ENCODE measurements at places on chromosomes 4 and X. TPM values are rescaled to one million over a fixed set of nuclear protein-coding genes. Genes with fewer than 3 reads are reported as not detected.

- DNase-seq = no peak
Observed at GRCh38 chrX:16386126-16386525, 218.8 kb downstream of the MAGEB17 start.

- DNase-seq = no peak
Observed at GRCh38 chrX:136154998-136155397, 7.7 kb downstream of the FHL1 start.

DNA sequence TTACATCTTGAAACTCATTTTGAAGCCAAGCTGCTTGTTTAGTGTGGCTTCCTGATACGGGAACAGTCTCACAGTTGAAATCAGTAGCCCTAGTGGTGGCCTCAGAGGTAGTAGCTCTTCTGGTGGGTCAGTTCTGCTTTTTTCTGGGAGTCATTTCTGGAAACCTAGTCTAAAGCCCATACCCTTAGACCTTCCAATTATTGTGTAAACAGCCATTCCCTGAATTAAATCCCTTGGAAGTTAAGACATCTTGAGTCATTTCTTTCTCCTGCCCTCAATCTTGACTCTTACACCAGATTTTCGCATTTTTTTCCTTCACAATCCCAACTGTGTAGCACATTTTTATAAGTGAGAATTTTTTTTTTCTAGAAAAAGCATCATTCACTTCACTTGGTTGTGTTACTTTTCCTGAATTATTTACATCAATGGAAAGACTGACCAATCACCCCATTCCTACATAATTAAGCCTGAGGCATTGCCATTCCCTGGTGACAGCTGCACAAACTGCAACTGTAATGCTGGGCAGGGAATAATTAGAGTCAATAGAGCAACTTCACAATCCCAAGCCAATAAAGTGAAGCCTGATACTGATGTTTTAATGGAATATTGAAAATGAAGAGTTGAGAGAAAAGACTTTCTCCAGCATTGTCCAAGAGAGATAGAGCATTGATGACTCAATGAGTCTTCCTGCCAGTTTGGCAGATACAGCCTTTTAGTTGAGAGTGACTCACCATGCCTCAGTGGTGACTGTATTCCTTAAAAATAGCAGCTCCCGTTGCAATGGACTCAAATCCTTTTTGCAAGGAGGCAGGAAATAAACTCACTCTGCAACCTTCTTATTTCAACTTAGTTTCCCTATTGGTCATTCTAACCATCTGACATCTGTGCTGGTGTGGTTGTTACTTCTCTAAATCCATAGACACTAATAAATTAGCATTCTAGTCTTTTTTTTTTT lies 13.0 kb upstream of the SEPSECS start:
- DNase-seq = peak; percentile 73

- no peak for DNase-seq
Observed at GRCh38 chr4:15250021-15250441, 177.8 kb upstream of the C1QTNF7 start.

- DNase-seq = no peak
Observed at GRCh38 chrX:153102418-153102817, 30.2 kb downstream of the PNMA6A start.

RTL3 gene
- total RNA-seq = not detected

NWD2 gene
- not detected for total RNA-seq

ARL13A gene
- not detected for total RNA-seq

AFF2 gene
- 1.1 TPM for total RNA-seq

CNKSR2 gene
- total RNA-seq = 12.2 TPM

HSFX1 gene
- total RNA-seq = not detected

VCX3A gene
- total RNA-seq = not detected

EDA gene
- total RNA-seq = 1.6 TPM

CCNB3 gene
- total RNA-seq = not detected

TCEANC gene
- 5.9 TPM for total RNA-seq

Data from stomach (tissue), 19 donors.